NCI-H1105 treated with DMSO at 0.1 percent for 48 hours (cell line): ENCODE measurements at places on chromosomes 1 and 21.

DNA sequence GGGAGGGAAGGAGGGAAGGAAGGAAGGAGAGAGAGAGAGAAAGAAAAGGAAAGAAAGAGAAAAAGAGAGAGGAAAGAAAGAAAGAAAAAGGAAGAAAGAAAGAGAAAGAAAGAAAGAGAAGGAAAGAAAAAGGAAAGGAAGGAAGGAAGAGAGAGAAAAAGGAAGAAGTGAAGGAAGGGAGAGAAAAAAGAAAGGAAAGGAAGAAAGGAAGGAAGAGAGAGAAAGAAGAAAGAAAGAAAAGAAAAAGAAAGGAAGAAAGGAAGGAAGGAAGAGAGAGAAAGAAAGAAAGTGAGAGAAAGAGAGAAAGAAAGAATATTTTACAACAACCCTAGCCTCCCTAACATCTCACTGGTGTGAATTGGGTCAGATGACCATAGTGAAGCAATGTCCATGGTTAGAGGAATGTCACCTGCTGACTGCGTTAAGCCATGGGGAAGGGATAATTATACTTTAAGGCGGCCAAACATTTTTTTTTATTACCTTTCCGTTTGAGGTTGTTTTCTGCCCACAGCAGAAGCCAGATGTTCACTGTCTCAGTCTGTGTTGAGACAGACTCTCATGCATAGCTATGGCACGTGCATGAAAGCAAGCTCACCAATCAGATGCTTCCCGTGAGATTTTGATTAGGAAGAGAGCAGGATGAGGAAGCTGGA is 76.4 kb downstream of the SNRPE start:
- no peak for DNase-seq

DNA sequence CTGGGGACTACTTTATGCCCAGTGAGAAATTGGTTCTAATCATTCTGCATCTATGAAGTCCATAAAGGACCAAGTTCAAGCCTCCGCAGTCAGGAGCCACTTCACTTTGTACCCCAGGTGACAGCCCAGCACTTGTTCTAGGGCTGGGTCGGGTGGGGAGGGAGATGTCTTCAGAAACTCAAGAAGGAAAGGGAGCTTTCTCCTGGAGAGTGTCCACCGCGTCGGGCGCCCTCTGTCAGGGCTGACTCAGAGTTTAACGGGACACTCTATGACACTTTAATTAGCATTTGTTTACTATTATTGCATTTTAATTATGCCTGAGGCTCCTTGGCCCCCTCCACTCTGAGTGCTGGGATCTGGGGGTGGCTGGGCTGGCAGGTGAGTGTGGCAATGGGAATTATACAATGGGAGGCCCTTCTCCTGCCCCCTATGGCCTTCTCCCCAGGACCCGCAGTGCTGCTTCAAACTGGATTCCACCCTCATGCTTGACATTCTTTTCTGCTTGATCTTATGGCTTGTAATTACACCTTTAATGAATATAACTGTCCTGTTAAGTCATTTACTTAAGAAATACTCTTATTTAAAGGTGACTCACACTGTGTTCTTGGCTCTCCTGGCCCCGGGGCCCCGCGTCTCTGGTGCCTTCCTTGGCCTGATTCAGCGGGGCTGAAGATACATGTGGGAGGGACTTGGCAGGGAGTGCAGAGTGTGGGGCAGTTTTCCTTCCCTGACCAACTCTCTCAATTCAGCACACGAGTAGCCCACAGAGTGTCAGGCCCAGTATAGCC is 136.6 kb downstream of the PLXNA2 start:
- DNase-seq = no peak

GRCh38 chr1:110233861-110234260 is 23.7 kb downstream of the KCNC4 start:
- no peak for DNase-seq

DNA sequence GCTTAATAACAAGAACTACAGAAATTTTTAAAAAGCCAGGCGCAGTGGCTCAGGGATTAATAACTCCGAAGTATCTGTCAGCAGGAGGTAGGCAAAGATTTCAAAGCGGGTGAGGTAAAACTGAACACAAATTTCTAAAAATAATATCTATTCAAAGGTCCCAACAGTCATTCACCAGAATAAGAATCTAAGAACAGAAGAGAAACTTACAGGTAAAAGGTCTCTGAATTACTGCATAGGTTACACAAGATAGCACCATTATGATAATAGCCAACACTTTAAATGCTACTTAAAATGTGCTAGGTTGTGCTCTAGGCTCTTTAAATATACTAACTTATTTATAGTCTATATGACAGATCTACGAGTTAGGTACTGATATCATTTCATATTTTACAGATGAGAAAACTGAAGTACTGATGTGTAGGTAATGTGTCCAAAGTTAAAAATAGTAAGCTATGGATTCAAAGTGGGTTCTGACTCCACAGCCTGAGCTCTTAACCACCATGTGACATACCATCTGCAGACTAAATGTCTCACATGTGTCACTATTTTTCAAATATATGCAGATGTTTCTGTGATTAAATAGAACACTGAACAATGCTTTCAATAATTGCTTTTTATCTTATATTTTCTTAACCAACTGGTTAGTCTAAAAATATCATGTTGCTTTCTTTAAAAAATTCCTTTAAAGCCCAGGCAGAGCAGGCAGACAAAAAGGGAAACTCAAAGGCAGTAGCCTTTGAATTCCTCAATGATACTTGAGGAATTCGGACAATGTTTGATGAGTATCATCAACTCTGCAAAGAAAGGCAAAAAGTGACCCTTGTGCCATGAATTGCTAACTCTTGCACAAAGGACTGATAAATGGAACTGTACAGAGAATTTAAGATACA is 80.5 kb upstream of the TTC39A start:
- no peak for DNase-seq

DNA sequence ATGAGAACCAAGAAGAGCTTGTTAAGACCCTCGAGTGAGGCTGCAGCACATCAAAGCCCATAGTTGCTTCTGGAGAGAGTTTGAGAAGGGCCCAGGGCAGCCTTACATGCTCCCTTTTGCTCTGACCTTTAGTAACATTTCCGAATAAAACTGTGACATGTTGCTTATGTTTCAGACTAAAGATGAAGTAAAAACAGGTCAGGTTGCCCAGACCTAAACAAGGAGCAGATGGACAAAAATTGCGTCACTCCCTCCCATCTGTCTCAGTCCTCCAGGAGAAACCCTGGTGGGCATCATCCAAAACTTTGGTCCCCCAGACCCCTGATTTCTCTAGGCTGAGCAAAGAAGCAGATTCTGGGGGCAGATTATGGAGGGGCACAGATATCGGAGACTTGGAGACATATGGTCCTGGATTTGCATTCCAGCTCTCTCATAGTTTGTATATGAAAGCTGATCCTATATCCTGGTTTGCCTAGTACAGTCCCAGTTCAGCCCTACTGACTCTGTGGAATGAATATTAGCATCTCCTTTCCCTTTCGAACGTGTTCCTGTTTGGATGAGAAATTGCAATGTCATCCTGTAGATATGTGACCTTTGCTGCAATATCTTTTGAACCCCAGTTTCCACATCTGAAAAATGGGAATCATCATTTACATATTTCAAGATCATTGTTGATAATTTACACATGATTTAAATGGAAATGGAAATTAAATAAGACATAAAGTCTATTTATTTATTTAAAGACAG is 304.9 kb upstream of the USP24 start:
- DNase-seq = no peak

DNA sequence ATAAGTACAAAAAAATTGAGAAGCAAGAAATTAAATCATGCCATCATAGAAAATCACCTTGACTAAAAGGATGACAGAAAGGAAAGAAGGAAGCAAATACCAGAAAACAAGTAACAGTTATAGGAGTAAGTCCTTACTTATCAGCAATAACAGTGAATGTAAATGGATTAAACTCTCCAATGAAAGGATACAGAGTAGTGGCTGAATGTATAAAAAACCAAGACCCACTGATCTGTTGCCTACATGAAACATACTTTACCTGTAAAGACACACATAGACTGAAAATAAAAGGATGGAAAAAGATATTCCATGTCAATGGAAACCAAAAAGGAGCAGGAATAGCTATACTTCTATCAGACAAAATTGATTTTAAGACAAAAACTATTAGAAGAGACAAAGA is 52.2 kb downstream of the RABGAP1L start:
- DNase-seq = no peak

GRCh38 chr1:46703927-46704641 is 14.8 kb downstream of the EFCAB14 start:
- DNase-seq = no peak

DNA sequence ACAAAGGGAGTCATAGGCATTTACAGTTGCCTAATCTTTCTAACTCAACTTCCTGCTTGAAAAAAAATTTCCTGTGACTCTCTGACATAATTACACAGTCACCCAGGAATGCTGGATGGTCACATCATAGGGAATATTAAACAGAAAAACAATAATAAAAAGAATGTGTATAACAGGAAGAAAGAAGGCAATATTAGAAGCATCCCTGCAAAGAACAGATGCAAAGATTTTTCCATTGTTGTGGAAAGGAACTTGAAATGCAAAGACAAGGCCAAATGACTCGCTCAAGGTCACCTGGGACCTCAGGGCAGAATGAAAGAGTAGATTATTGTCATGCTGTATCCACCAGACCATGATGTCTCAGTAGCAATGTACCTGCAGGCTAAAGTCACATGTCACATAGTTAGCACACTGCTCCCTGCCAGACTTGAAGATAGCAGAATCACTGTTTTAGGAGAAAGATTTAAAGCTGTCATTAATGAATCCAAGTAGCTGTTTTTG is 184.3 kb downstream of the CYYR1 start:
- no peak for DNase-seq

DNA sequence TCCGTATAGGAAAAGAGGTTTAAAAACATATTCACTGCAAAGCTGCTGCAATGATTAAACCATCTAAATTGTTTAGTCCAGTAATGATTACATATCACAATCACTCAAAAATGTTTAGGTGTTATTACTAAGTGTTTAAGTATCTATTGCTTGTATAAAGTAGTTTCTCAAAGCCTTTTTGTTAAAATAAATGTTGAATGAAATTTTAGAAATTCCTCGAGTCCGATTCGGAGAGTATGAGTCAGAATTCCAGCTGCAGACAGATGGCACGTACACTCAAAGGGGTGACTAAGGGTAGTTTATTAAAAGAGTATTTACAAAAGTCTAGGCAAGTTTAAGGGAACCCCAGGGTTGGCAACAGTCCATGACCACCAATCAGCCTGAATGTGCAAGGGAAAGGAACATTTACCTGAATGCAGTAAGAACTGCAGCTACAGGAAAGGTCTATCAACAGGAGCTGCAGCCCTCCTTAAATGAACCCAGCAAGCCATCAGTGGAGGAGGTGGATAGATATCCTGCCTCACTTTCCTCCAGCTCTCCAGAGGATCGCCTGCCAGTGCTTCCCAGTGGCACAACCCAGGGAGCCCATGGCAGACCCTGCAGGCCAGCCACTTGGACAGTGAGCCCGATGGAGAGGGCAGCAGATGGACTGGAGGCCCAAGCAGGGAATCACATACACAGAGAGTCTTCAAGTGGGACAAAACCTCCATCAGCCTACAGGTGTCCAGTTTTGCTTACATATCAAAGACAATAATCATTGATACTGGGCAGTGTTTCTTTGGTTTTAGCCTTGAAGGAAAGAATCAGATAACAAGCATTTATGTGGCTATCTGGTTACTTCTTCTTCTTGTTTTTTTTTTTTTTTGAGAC is 92.1 kb upstream of the SLC44A3 start:
- no peak for DNase-seq

- DNase-seq = no peak
Measured at GRCh38 chr1:224867715-224868114, 61.8 kb upstream of the DNAH14 start.

GRCh38 chr1:1084372-1085170 is 10.5 kb upstream of the RNF223 start:
- DNase-seq = no peak

DNA sequence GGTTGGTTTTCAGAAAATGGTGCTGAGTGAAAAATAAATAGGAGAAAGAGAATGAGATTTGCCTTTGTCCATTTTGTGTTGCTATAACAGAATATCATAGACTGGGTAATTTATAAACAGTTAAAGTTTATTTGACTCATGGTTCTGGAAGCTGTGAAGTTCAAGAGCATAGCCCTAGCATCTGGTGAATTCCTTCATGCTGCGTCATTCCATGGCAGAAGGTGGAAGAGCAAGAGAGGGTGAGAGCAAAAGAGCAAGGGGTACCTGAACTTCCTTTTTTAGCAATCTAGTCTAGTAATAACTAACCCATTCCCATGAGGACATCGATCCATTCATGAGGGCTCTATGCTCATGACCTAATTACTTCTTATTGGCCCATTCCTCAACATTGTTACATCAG is 209.1 kb upstream of the ZP4 start:
- no peak for DNase-seq

GRCh38 chr21:35775778-35776544 is 284.4 kb downstream of the SETD4 start:
- DNase-seq = no peak

GRCh38 chr1:58782178-58783089 is 1.4 kb downstream of the JUN start:
- peak; percentile 64 for DNase-seq

GRCh38 chr1:154954541-154954940 is 1.4 kb downstream of the PBXIP1 start:
- DNase-seq = no peak

DNA sequence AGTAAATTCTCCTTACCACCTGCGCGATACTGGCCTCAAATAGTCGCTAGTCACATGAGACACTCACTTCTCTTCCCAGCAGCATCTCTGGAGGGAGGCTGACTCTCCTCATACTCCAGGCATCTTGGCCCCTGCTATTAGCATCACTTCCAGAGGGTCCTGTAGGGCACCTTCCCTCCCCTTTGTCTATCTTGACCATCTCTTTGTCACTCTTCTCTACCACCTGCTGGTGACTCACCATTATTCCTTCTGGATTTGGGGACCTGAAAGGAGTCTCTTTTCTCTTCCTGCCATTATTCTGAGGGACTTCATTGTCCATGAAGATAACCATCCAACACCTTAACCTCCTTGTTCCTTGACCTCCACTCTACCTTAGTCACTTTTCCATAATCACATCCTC is 31.7 kb upstream of the GPR37L1 start:
- DNase-seq = no peak

DNA sequence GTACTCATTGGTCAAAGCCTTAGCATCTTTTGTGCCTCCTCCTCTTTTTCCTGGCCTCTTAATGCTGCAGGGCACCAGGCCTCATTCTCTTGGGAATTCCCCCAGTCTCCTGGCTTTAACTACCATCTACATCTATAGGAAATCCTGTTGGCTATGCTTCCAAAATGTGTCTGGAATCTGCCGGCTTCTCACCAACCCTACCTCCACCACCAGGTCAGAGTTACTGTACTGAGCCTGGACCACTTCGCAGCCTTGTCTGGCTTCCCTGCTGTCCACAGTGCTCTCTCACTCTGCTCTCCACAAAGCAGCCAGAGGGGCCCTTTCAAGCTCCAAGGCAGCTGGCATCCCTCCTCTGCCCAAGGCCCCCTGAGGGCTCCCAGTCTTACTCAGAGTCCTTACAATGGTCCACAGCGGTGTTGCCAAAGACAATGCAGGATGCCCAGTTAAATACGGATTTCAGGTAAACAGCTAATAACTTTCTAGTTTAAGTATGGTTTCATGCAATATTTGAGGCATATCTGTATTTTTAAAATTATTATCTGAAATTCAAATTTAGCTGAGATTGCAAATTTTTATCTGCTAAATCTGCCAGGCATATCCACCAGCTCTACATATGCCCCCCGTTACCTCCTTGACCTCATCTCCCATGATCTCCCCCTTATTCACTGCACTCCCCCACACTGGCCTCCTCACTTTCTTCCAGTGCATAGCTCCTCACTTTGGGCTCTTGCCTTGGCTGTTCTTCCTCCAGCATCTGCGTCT is 34.5 kb upstream of the FAM163A start:
- DNase-seq = no peak
